Left renal cortex interstitium (tissue), 4 donors: ENCODE measurements at places on chromosomes 1 and 21. TPM values are rescaled to one million over a fixed set of nuclear protein-coding genes. Genes with fewer than 3 reads are reported as not detected.

TRIM67 gene
- 0.17 TPM for polyA plus RNA-seq

GRCh38 chr1:118898712-118899111 lies 89.4 kb downstream of the TBX15 start:
- no peak for DNase-seq

GRCh38 chr1:202274611-202275010 lies 67.1 kb downstream of the UBE2T start:
- DNase-seq: no peak

GRCh38 chr1:156898161-156898566 lies 4.6 kb downstream of the PEAR1 start:
- DNase-seq: no peak

DNA sequence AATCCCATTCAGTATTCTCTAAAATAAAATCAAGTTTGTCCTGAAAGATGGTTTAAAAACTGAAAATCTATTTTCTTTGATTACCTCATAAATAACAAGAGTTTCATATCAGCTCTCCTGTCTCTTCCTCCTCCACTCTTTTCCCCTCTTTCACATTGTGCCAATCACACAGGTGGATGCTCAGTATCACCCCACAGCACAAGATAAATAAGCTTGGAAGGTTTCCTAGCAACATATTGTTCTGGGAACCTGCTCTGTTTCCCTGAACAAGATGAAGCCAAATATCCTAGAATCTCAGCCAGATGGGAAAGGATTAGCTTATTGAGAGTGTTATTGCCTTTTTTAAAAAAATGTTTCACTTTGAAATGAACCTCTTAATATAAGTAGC lies 45.7 kb upstream of the CACYBP start:
- DNase-seq: no peak
